A172 (cell line): ENCODE measurements at places on chromosomes 13 and 19.

DNA sequence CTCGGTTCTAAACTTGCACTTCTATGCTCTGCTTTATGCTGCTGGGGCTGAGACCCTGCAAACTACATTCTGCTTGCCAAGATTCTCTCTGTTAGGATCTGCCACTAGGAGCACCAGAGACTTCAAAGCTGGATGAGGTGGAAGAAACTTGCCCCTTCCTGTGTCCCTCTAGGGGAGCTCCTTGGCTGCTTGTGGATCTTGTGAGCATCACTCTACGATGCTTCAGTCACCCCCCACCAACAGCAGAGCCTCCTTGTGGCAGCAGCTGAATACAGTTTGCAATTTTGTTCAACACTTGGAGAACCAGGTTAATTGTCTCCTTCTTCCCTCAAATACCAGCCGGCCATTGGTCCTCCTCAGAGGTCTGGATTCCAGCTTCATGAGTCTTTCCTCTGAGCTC lies 310.6 kb downstream of the FGF14 start:
- DNase-seq, result peak; percentile 29

DNA sequence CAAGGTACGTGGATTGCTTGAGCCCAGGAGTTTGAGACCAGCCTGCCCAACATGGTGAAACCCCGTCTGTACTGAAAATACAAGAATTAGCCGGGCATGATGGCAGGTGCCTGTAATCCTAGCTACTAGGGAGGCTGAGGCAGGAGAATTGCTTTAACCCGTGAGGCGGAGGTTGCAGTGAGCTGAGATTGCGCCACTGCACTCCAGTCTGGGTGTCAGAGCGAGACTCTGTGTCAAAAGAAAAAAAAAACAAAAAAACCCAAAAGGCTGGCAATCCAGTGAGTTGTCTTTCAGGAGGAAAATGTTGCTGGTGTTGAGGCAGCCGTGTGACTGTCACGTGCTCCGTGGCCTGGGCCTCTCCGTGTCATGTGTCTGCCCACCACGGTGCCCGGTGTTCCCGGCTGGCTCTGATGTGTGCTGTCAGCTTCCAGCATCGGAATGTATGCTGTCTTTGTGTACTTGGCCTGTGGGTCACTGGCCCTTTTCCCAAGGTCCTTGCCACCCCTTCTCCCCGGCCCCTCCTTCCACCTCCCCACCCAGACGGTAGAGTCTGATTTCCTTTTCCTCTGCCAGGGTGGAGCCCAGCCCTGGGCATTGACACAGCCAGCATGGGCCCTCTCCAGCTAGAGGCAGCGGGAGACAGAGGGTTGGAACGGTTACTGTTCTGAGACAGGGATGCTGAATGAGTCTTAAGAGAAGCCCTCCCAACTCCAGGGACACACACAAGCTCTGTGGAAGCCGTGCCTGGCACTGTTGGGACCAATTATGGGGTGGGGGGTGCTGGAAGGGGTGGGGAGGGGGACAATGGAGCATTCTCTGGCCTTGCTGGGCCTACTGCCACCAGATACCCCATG lies 7.2 kb upstream of the TUBB4A start:
- no peak for DNase-seq

- DNase-seq, result no peak
Measured at GRCh38 chr19:6073858-6074708, 36.2 kb downstream of the RFX2 start.

- DNase-seq, result peak; percentile 5
Measured at GRCh38 chr13:27280009-27280656, 9.5 kb downstream of the RASL11A start.

- DNase-seq, result no peak
Measured at GRCh38 chr13:49297338-49297737, 49.6 kb downstream of the CDADC1 start.
